Fibroblast of the conjunctiva (primary cell): ENCODE measurements at places on chromosomes 13 and 19.

DNA sequence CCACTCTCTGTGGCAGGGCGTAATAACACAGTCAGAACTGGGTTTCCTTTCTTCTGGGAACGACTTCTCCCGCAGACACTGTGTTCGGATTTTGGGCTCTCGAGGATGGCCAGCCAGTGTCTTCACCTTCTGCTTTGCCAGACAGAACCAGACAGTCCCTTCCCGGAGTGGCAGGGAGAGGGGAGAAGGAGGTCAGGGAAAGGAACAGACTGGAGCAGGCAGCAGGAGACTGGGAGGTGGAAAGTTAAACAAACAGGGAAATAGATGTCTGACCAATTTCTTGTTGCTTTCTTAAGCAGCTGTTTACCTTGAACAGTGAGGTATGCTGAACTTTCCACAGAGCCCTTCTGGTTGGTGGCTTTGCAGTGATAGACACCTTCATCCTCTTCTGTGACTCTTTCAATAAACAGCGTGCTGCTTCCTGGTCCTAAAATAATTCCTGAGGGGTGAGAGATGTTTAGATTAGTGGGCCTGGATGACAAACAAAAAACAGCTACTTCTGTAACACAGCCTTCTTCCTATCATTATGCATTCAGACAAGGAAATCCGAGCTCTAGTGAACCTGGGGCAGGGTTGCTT lies 137.6 kb downstream of the FLT1 start:
- DNase-seq, result no peak

DNA sequence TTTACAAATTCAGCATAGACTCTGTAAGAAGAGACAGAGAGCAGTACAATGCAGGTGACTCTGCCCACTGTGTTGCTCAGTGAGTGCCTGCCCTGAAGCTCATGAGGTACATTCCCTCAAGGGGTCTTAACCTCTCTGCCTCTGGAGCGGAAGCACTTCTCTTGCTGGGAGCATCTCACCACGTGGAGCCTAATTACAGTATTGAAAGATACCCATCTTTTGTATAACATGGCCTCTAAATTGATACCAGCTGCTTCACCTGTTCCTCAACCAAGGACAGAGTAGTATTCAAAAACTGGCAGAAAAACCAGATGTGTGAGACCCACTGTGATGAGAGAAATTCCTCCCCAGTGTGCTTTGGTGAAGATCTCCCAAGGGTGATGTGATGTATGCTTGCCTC lies 77.1 kb downstream of the SACS start:
- no peak for DNase-seq

DNA sequence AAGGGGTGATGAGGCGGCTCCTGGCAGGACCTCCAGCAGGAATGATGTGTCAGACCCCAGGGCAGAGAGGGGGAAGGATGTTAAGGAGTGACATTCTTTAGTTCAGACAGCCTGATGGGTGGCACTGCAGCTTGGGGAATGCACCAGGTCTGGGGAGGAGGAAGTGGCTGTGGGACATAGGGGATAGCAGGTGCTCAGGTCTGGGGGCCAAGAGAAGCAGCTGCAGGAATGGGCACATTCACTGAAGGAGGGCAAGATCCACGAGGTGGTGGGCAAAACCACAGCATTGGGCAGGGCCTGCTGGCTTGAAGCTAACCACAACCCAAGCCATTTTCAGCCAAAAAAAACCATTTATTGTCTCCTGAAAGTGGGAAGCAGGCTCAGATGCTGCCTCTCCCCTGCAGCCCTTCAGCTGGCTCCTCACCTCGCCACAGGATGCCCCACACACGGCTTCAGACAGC lies 26.5 kb downstream of the COMP start:
- no peak for DNase-seq

- DNase-seq, result no peak
Measured at GRCh38 chr13:94382960-94383359, 96.5 kb downstream of the DCT start.

DNA sequence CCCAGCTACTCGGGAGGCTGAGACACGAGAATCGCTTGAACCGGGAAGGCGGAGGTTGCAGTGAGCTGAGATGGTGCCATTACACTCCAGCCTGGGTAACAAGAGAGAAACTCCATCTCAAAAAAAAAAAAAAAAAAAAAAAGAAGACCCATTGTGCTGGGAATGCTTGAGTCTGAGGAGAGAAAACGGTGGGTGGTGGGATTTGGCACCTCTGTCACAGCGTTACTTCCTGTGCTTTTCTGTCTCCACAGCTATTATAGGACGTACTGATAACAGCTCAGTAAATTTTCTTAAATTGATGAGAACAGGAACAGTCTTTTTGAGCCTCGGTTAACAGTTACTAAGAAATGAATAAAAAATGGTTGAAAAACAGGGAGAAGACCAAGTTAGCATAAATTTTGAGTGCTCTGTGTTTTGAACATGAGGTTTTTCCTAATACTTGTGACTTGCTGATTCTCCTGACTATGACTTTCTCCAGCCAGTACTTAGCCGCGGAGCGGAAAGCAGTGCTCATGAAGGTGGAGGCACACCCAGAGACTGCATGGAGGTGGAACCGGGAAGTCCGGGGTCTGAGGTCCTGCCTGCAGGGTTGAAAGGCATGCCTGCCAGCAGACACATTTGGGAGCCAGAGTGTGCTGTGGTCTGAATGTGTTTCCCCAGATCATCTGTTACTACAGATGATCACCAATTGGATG lies 55.3 kb upstream of the TEX29 start:
- no peak for DNase-seq

DNA sequence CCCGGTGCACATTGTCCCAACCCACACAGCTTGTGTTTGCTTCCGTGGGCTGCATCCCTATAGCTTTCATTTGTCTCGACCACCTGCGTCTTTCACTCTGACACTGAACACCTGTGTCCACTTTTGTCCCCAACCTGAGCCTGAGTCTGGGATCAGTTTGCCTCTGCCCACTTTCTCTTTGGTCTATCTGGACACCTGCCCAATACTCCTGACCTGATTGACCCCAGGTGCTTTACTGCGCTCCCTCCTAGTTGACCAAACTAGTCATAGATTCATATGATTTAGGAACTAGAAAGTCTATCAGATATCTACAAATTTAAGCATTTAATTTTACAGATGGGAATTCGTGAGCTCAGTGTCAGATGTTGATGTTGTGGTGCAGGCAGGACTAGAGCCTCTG lies 209.9 kb downstream of the DCT start:
- no peak for DNase-seq
